Activated naive CD4-positive, alpha-beta T cell treated with anti-CD3 and anti-CD28 coated beads for 36 hours (primary cell): ENCODE measurements at places on chromosomes 3 and 15.
A peak's percentile ranks its signal among the peaks of the same experiment; 100 is the strongest.

GRCh38 chr3:129014148-129014547 is 13.0 kb downstream of the EFCC1 start:
- DNase-seq = no peak

DNA sequence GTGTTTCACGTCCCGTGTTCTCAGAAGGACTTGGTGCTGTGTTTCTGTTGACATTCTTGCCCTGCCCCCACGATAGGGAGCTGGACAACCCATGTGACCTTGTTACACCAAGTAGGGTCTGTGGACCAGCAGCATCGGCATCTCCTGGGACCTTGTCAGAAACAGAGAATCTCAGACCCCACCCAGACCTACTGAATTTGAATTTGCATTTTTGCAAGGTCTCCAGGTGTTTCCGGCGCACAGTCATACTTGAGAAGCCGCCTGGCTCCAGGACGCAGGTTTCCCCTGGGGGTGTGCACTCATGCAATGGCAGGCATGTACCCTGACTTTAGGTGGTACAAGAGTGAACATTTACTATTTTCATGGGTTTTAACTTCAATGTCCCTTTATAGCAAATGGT is 117.9 kb downstream of the TLE3 start:
- DNase-seq = no peak

DNA sequence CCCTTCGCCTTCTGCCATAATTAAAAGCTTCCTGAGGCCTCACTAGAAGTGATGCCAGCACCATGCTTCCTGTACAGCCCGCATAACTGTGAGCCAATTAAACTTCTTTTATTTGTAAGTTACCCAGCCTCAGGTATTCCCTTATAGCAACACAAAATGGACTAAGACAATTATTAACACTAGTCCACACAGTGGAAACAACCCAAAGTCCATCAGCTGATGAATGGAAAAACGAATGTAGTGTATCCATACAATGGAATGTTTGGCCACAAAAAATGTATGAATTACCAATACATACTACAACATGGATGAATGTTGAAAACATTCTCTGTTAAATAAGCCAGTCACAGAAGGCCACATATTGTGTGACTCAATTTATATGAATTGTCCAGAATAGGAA is 22.5 kb upstream of the CTXND1 start:
- no peak for DNase-seq

GRCh38 chr3:48619541-48620524 is 1.7 kb downstream of the TMEM89 start:
- no peak for DNase-seq

- no peak for DNase-seq
Measured at GRCh38 chr15:36356466-36356865, 223.0 kb upstream of the CDIN1 start.

- no peak for DNase-seq
Measured at GRCh38 chr3:108448593-108448992, 61.8 kb downstream of the MYH15 start.

GRCh38 chr3:120636795-120637401 is 40.8 kb downstream of the NDUFB4 start:
- DNase-seq = no peak

DNA sequence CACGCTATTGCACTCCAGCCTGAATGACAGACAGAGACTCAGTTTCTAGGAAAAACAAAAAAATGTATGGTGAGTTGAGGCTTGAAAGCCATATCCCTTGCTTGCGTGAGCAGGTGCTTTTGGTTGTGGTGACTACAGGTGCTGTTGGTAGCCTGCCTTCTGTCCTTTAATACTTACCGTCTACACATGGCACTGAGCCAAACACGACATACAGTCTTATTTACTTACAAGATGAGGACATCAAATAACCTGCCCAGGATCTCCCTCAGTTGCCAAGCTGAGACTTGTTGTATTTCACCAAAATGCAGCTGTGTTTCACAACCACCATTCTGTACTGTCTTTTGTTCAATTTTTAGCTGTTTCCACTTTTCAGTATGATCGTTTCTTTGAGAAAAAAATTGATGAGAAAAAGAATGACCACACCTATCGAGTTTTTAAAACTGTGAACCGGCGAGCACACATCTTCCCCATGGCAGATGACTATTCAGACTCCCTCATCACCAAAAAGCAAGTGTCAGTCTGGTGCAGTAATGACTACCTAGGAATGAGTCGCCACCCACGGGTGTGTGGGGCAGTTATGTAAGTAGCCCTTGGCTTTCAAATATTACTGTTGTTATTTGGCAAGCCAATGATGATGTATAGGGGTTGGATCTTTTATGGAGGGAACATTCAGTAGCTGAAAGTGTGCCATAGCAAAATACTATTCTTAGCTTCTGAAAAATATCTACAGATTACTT is 6.5 kb downstream of the ALAS1 start:
- DNase-seq = no peak

DNA sequence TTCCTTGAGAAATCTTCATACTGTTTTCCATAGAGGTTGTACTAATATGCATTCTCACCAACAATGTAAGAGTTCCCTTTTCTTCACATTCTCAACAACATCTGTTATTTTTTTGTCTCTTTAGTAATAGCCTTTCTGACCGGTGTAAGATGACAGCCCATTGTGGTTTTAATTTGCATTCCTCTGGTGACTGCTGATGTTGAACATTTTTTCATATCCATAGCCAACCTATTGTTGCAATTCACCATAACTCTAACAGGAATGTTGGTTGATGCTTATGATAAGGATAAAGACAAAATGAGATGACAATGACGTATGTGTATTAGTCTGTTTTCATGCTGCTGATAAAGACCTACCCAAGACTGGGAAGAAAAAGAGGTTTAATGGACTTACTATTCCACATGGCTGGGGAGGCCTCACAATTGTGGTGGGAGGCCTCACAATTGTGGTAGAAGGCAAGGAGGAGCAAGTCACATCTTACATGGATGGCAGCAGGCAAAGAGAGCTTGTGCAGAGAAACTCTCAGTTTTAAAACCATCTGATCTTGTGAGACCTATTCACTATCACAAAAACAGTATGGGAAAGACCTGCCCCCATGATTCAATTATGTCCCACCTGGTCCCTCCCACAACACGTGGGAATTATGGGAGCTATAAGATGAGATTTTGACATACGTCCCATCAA is 37.6 kb upstream of the RHCG start:
- no peak for DNase-seq

DNA sequence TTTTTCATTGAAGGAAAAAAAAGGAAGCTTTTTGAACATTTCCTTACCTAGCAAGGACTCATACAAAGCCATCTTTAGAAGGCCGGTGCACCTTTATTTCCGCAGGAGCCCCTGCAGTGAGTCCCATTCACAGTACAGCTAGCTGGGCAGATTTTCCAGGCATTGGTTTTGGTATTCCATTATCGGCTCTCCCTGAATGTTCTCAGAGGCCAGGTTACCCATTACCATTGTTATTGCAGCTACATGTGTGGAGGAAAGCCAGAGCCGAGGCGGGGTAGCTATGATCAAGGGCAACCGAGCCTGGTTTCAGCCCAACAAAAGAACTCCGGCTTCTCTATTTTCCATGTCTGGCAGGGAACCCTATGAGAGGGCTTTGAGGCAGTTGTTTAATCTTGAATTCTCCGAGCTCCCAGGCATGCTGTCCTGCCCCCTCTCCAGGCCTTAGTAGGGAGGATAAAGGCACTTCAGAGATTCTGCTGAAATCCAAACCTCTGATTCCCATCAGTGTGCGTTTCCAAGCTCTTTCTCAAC is 100.3 kb downstream of the LRRK1 start:
- DNase-seq = no peak

- DNase-seq = no peak
Measured at GRCh38 chr15:57352535-57353316, 23.6 kb upstream of the CGNL1 start.

DNA sequence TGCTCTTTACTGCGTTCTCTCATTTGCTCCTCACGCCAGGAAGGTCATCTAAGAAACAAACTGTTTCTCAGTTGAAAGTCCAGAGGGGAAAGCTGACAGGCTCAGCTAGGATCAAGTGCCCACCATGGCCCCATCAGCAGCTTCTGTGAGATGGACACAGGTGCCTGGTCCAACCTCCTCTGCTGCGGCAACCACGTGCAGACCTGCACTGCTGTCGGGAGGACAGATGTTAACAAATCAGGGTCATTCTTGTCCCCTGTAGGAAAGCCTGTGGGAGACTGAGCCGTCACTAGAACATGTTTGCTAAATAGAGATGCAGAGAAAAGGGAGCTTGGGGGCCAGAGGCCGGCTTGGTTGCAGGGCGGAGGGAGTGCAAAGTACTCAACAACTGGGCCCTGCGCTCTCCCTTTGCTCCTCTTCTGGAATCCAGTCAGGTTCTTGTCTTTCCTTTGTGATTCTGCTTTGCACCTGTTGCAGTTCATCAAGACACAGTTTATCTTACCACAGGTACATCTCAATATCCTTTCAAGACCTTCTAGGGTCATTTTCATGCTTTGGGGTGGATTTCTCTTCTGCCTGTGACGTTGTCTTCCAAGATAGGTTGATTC is 20.9 kb downstream of the GPD1L start:
- DNase-seq = no peak

GRCh38 chr3:143314251-143315093 is 194.9 kb downstream of the CHST2 start:
- no peak for DNase-seq

DNA sequence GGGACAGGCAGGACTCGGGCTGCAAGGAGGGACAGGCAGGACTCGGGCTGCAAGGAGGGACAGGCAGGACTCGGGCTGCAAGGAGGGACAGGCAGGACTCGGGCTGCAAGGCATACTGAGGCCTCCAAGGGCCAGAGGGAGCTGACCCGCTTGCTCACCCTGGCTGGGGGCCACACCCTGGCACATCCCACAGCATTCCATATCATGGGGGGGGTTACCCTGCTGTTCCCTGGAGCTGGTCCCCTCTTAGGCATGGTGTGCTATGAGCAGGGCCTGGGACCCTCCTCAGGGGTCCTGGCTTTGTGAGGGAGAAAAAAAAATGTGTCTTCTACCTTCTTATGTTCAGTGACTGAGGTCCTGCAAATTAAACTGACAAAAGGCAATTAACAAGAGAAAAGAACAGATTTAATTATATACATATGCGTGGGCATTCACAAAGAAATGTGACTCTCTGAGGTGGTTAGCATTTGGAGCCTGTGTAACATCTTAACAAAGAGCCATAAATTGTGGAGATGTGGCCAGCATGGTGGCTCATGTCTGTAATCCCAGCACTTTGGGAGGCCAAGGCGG is 97.6 kb upstream of the ALDH1A3 start:
- DNase-seq = no peak

DNA sequence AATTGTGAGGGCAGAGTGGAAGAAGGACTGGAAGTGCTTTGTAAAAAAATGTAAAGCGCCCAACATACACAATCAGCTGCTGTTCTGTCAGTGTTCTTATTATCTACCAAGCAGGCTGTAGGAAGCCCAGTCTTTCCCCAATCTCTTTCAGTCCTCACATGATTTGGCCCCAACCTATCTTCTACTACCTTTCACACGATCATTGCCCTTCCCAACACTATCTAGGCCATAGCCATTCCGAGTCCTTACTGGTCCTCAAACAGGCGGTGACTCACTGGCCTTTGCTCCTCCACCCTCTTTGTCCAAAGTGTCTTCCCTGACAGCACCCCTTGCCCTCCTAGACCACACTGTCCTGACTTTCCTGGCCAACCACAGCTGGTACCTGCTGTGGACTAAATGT is 861 bp upstream of the RFT1 start:
- no peak for DNase-seq

DNA sequence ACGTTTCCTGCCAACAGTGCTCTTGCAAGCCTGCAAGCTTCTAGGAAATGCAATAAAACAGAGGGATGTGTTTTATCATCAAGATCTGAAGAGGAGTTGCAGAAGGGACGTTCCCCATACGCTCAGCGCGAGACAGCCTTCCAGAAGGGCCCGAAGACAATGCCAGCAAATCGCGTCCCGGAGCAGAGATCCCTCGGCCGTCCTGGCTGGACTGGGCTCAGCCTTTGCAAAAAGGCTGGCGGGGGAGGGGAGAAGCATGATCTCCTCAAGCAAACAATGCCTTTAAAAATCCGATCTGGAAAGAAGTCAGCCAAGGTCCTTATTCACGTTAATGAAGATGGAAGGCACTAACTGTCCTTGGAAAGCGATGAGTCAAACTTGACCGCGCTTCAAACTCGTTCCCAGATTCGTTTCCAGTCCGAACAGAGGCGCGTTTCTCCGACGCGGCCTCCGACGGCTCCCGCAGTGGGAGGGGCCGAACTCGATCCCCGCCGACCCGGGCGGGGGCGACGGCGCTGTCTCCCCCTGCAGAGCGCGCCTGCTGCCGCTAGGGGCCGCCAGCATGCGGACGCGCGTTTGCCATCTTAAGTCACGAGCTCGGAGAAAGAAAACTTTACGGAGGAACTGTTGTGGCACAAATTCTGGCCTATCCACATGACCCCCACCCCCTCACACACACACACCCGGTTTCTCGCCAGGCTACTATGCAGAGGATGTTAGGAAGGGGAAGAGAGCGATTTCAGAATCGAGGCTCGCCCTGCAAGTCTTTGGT is 5.5 kb downstream of the BCL6 start:
- DNase-seq = peak; percentile 79

GRCh38 chr15:69693059-69693458 is 240.4 kb downstream of the RPLP1 start:
- no peak for DNase-seq

DNA sequence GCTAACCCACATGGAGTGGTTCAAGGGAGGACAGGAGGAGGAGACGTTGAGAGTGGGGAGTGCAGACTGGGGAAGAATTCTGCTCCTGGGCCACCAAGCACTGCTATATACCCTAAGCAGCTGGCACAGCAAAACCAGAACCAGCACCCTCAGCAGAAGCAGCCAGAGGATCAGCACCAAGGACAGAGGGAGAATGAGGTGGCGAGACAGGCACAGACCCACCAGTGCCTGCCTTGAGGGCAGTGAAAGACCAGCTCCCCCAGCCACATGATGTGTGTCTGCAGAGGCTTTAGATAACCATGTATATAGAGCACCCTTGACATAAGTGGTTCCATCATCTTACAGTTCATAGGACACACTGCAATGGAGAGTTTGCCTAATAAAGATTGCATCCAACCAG is 319.0 kb downstream of the GABRB3 start:
- no peak for DNase-seq

DNA sequence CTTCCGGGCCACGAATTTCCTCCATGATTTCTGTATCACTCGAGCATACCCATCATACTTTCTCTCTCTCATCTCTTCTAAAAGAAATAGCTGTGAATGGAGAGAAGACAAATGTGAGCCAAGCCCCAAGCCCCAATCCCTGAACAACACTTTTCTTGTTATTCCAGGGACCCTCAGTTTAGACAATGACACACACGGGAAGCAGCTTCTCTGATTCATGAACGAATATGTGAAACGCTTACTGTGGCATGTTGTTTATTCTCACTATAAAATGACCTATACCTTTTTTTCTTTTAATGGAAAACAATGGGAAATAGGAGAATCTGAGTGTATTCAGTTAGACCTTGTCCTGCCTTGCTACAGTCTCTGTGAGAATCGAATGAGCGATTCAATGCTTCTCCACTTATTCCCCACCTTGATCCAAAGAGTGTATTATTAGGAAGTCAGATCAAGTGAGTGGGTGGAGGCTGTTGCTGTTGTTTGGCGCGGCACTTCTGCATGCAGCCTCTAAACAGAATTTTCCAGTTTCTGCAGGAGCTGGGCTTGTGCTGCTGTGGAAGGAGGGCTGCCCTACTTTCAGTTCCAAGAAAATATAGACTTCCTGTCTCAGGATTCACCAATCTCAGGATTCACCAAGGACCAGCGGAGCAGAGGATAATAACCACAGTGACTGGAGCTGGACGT is 32.4 kb upstream of the LDHAL6B start:
- DNase-seq = no peak

- no peak for DNase-seq
Measured at GRCh38 chr15:90570643-90571042, 40.9 kb downstream of the CRTC3 start.
